ENCODE measurements at places on chromosomes 12 and 14. TPM values are rescaled to one million over a fixed set of nuclear protein-coding genes. Genes with fewer than 3 reads are reported as not detected.

- H3K27ac ChIP-seq, result no peak overlapping the region
- no peaks in the 10 kb centered on the region for H3K27me3 ChIP-seq
- no peak overlapping the region for H3K4me3 ChIP-seq
Observed at GRCh38 chr14:74525361-74525851, 31.8 kb downstream of the ISCA2 start.

DNA sequence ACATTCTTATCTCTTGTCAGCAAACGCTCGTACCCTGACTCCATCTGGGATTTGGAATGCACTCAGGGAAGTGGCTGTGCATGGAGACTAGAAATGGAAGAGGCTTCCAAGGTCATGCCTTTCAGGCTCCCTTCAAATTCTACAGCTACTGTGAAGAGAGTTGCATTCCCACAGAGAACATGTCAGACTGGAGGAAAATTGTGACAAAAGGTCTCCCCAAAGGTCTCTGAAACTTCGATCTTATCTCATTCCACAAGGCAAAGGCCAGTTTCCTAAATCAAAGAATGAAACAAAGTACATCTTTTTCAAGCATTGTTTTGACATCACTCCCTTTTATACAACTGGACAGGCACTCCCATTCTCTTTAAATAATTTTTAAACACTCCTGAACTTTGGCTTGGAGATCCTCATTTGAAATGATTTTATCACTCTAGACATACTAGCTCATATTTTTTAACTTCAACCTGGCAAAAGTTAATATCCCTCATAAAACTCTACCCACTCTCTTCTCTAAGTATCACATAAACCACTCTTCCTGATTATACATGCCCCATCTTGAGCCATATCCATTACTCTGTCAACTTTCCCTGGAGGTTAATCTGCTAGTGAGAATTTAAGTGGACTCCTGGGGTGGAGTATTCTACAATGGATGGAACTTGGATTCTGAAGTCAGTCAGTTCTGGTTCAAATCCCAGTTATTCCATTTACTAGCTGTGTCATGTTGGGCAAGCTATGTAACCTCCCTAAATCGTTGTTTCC is 218.1 kb upstream of the HMGA2 start:
- no peaks in the 10 kb centered on the region for H3K36me3 ChIP-seq
- H3K4me3 ChIP-seq, result no peak overlapping the region
- no peak for DNase-seq
- H3K27me3 ChIP-seq, result no peaks in the 10 kb centered on the region

GRCh38 chr12:5177731-5178130 is 134.1 kb downstream of the KCNA5 start:
- no peak overlapping the region for H3K4me3 ChIP-seq
- no peaks in the 10 kb centered on the region for H3K27me3 ChIP-seq
- H3K27ac ChIP-seq, result peak overlapping the region; percentile 63
- peak; percentile 48 for DNase-seq
- peaks cover 2% of the 10 kb centered on the region for H3K36me3 ChIP-seq

Gene OAS2
- total RNA-seq, result 0.30 TPM

- peaks cover 3% of the 10 kb centered on the region for H3K4me1 ChIP-seq
- DNase-seq, result no peak
- H3K27me3 ChIP-seq, result no peaks in the 10 kb centered on the region
Observed at GRCh38 chr12:114998118-114998749, 314.3 kb upstream of the TBX3 start.

DNA sequence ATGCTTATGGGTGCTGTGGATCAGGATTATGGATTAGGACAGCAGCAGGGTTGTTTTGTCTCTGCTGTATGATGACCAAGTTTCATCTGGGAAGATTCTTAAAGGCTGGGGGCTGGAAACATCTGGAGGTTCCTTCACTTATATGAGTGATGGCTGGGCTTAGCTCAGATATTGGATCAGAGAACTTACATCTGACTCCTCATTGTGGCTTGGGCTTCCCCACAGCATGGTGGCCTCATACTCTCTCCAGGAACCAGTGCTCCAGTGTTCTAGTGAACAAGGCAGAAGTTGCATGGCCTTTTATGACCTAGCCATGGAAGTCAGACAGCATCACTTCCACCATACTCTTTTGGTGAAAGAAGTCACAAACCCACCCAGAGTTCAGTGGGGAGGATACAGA is 336.1 kb upstream of the TBX3 start:
- no peaks in the 10 kb centered on the region for H3K4me1 ChIP-seq
- no peak for DNase-seq
- H3K27me3 ChIP-seq, result no peaks in the 10 kb centered on the region
- no peaks in the 10 kb centered on the region for H3K36me3 ChIP-seq

DNA sequence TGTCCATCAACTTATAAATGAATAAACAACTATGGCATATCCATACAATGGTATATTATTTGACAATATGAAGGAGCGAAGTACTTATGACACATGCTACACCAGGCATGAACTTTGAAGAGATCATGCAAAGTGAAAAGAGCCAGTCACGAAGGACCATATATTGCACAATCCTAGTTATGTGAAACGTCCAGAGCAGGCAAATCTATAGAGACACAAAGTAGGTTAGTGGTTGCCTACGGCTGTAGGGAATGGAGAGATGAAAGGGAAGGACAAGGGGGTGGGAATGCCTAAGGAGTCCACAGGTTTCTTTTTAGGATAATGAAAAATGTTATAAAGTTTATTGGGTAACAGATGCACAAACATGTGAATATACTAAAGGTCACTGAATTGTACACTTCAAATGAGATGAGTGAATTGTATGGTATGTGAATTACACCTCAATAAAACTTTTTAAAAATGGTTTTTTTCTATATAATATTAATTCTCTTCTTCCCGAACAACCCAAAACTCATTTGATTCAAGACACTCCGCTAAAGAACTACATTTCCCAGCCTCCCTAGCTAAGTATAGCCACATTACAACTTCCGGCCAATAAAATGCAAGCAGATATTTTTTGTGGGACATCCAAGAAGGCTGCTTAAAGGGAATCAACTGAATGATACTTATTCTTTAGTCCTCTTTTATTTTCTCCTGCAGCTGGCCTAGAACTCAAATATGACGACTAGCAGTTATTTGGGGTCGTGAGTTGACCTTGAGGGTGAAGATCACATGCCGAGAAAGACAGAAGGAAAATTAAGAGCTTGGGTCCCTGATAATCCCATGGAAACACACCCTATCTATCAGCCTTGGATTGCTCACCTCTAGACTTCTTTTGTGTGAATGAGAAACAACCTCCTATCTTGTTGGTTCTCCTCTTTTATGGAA is 187.2 kb downstream of the TTC8 start:
- DNase-seq, result no peak
- H3K4me1 ChIP-seq, result no peaks in the 10 kb centered on the region
- no peak overlapping the region for H3K4me3 ChIP-seq
- no peaks in the 10 kb centered on the region for H3K36me3 ChIP-seq

DNA sequence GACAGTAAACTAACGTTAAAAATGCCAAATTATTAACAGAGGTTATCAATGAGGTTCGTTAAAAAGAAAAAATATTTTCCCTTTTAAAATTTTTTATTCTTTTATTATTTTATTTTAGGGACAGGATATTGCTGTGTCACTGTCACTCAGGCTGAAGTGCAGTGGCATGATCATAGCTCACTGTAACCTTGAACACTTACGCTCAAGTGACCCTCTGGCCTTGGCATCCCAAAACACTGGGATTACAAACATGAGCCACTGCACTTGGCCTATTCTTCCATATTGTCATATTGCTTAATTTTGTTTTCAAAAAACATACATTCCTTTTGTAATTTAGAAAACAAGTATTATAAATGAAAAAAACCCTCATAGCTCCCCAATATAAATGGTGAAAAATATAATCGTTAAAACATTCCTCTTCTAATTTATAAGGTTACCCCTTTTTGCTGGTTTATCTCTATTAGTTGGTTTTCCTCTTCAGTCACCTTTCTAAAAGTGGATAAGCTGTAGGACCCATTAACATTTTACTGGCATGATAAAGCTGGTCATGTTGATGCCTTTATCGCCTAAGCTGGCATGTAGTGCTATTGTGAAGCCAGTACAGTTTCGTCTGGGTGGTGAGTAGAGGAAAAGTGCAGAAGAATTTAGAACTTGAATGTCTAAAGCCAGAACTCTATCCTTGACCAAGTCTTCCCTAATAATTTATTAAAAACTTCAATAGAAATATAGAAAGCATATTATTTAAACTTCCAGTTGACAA is 27.6 kb downstream of the PDE3A start:
- no peaks in the 10 kb centered on the region for H3K27me3 ChIP-seq
- H3K36me3 ChIP-seq, result no peaks in the 10 kb centered on the region
- no peak for DNase-seq
- H3K4me3 ChIP-seq, result no peak overlapping the region
- H3K27ac ChIP-seq, result no peak overlapping the region
- no peaks in the 10 kb centered on the region for H3K4me1 ChIP-seq

Gene ANKRD33
- total RNA-seq, result not detected

Gene KLRF1
- total RNA-seq, result not detected

Gene CRIP1
- 260 TPM for total RNA-seq

Gene SLC6A13
- total RNA-seq, result 0.39 TPM

DNA sequence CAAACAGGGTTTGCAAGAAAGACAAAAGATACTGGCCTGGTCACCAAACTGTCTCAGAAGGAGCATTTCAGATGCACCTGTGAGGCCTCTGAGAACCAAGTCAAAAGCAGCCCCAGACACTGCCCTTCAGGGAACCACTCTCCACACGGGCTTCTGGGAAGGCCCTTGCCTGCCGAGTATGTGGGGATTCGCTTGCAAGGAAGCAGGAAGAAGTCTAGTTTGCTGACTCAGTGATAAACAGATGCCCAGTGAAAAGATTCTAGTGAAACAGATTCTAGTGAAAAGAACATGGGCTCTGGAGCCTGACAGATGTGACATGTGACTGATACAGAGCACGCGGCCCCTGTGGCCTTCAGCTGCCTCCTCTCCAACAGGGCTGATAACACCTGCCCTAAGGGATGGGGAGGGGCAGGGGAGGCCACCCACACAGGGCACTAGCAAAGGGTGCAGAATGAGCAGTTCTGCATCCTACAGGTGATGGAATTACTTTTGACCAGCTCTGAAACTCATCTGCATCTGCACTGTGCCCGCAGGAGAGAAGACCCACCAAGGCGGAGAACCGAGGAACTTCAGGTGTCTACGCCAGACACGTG is 19.1 kb downstream of the AMN start:
- no peaks in the 10 kb centered on the region for H3K4me1 ChIP-seq
- H3K27me3 ChIP-seq, result no peaks in the 10 kb centered on the region
- DNase-seq, result no peak
- H3K4me3 ChIP-seq, result no peak overlapping the region
- H3K27ac ChIP-seq, result no peak overlapping the region
- peaks cover 20% of the 10 kb centered on the region for H3K36me3 ChIP-seq

- H3K36me3 ChIP-seq, result peaks cover 68% of the 10 kb centered on the region
- H3K27me3 ChIP-seq, result no peaks in the 10 kb centered on the region
- DNase-seq, result no peak
- H3K4me3 ChIP-seq, result no peak overlapping the region
- H3K27ac ChIP-seq, result peak overlapping the region; percentile 19
Observed at GRCh38 chr12:88520436-88520820, 59.8 kb downstream of the KITLG start.

DNA sequence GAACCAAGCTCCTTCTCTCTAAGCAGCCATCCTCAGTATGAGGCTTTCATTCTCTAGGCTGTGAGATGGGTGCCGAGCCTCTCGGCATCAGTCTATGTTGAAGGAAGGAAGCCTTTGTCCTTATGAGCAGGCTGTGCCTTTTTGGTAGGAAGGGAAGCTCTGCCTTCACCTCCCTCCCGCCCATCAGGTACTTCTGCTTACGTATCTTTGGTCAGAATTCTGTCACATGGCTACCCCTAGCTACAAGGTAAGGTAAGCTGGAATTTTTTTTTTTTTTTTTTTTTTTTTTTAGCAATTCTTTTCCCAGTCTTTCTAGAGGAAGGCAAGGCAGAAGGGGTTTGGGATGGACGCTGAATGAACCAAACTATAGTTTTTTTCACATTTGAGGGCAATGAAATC is 16.9 kb downstream of the BATF start:
- DNase-seq, result no peak
- H3K27ac ChIP-seq, result no peak overlapping the region
- H3K27me3 ChIP-seq, result no peaks in the 10 kb centered on the region
- H3K36me3 ChIP-seq, result no peaks in the 10 kb centered on the region
- H3K4me3 ChIP-seq, result no peak overlapping the region

Gene TECPR2
- total RNA-seq, result 12.2 TPM

Gene PPP4R4
- 5.5 TPM for total RNA-seq

Gene HOXC5
- 1.1 TPM for total RNA-seq

- H3K4me3 ChIP-seq, result no peak overlapping the region
- H3K4me1 ChIP-seq, result no peaks in the 10 kb centered on the region
- no peak overlapping the region for H3K27ac ChIP-seq
- no peak for DNase-seq
- no peaks in the 10 kb centered on the region for H3K36me3 ChIP-seq
Observed at GRCh38 chr14:43449291-43449690, 1057.8 kb downstream of the FSCB start.

GRCh38 chr14:22929961-22930364 is 787 bp upstream of the PRMT5 start:
- peak overlapping the region; percentile 79 for H3K27ac ChIP-seq
- no peak for DNase-seq
- H3K4me1 ChIP-seq, result peaks cover 31% of the 10 kb centered on the region
- H3K4me3 ChIP-seq, result peak overlapping the region; percentile 75
- H3K36me3 ChIP-seq, result peaks cover 13% of the 10 kb centered on the region

GRCh38 chr12:47328831-47329545 is 249.2 kb upstream of the AMIGO2 start:
- H3K27me3 ChIP-seq, result no peaks in the 10 kb centered on the region
- no peak overlapping the region for H3K27ac ChIP-seq
- H3K4me1 ChIP-seq, result no peaks in the 10 kb centered on the region
- no peak for DNase-seq

DNA sequence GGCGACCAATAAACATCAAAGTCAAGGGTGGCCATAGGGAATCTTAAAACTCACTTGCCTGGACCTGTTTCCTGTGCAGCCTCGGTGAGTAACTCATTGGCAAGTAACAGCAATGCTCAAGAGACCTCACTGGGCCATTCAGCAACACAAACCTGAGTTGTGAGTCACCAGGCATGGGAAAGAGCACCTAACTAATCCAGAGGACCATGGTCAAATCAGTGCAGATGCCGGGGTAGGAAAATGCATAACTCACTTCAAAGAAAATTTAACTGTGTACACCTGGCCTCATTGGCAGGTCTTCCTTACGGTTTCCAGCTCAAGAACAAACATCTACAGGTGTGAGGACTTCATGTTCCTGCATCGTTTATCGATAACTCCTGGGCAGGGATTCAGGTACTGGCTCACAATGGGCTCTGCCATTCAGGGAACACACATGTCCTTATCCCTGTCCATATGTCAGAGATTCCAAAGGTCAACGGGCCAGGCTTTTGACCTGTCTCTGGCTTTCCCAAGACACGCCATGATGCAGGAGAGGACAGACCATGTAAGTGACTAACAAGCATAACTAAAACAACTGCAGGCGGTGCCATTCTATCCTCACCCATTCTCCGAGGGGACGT is 211.8 kb downstream of the ANO2 start:
- H3K4me1 ChIP-seq, result no peaks in the 10 kb centered on the region
- no peak overlapping the region for H3K27ac ChIP-seq
- H3K36me3 ChIP-seq, result no peaks in the 10 kb centered on the region
- H3K4me3 ChIP-seq, result no peak overlapping the region
- 0 out of 2 replicates have a peak, but pooled peaks cover 4% of the 10 kb centered on the region for H3K27me3 ChIP-seq

- no peaks in the 10 kb centered on the region for H3K36me3 ChIP-seq
- no peak for DNase-seq
- no peaks in the 10 kb centered on the region for H3K4me1 ChIP-seq
Observed at GRCh38 chr14:87045246-87045645, 947.7 kb downstream of the GALC start.

Gene FOXA1
- 1.3 TPM for total RNA-seq

- peaks cover 26% of the 10 kb centered on the region for H3K4me1 ChIP-seq
- no peaks in the 10 kb centered on the region for H3K36me3 ChIP-seq
- H3K27me3 ChIP-seq, result no peaks in the 10 kb centered on the region
- H3K4me3 ChIP-seq, result no peak overlapping the region
Observed at GRCh38 chr14:55592436-55592835, 12.4 kb downstream of the KTN1 start.

Measured in HCT116 (cell line).